Activated CD8-positive, alpha-beta T cell treated with anti-CD3 and anti-CD28 coated beads for 36 hours (primary cell): ENCODE measurements at places on chromosomes 1 and 21. TPM values are rescaled to one million over a fixed set of nuclear protein-coding genes. Genes with fewer than 3 reads are reported as not detected.
A peak's percentile ranks its signal among the peaks of the same experiment; 100 is the strongest.

KIRREL1 gene
- 0.16 TPM for total RNA-seq

SERINC2 gene
- total RNA-seq: 0.16 TPM

EDARADD gene
- 3.0 TPM for total RNA-seq

RGS7 gene
- not detected for total RNA-seq

NR1I3 gene
- total RNA-seq: not detected

C1orf116 gene
- 0.07 TPM for total RNA-seq

SV2A gene
- total RNA-seq: 9.1 TPM

CD1E gene
- total RNA-seq: not detected

NECTIN4 gene
- total RNA-seq: not detected

- no peaks in the 10 kb centered on the region for H3K36me3 ChIP-seq
- no peak overlapping the region for H3K4me3 ChIP-seq
- DNase-seq: no peak
- no peak overlapping the region for H3K27ac ChIP-seq
These were observed 409.2 kb downstream of the USH2A start for GRCh38 chr1:216014086-216014485.

DNA sequence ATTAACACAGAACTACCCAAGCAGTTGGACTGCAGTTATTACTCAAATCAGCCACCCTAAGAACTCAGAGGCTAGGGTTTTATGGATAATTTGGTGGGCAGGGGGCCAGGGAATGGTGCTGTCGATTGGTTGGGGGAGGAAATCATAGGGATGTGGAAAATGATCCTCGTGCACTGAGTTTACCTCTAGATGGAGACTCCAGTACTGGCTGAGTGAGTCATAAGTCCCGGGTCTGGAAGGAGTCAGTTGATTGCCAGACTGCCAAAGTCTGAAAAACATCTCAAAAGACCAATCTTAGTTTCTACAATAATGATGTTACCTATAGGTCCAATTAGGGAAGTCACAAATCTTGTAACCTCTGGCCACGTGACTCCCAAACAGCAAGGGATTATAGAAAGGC lies 257.5 kb upstream of the PRMT6 start:
- no peak for DNase-seq
- no peaks in the 10 kb centered on the region for H3K27me3 ChIP-seq
- H3K4me1 ChIP-seq: no peaks in the 10 kb centered on the region
- H3K27ac ChIP-seq: no peak overlapping the region
- no peaks in the 10 kb centered on the region for H3K36me3 ChIP-seq

DNA sequence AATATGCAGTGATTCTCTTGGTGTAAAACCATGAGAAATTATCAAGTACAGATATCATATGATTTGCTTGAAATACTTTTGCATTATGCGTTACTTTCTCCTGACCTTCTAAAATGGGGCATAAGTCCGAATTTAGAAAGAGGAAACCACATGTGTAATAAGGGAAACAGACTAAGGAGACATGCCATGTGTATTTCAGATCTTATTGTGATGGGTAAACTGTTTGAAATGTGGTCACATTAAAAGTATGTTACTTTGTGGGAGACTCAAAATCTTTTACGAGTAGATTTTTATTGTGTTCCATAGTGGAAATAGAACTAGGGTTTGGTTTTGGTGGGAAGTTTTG lies 173.0 kb downstream of the NFIA start:
- no peaks in the 10 kb centered on the region for H3K36me3 ChIP-seq
- no peak overlapping the region for H3K4me3 ChIP-seq
- no peak overlapping the region for H3K27ac ChIP-seq
- no peaks in the 10 kb centered on the region for H3K27me3 ChIP-seq
- DNase-seq: no peak
- H3K4me1 ChIP-seq: peaks cover 21% of the 10 kb centered on the region

- peak overlapping the region; percentile 76 for H3K27ac ChIP-seq
- H3K4me3 ChIP-seq: peak overlapping the region; percentile 42
- H3K27me3 ChIP-seq: no peaks in the 10 kb centered on the region
- peak; percentile 87 for DNase-seq
- peaks cover 13% of the 10 kb centered on the region for H3K36me3 ChIP-seq
- peaks cover 73% of the 10 kb centered on the region for H3K4me1 ChIP-seq
These were observed 132.9 kb downstream of the SYF2 start for GRCh38 chr1:25099343-25099951.

DNA sequence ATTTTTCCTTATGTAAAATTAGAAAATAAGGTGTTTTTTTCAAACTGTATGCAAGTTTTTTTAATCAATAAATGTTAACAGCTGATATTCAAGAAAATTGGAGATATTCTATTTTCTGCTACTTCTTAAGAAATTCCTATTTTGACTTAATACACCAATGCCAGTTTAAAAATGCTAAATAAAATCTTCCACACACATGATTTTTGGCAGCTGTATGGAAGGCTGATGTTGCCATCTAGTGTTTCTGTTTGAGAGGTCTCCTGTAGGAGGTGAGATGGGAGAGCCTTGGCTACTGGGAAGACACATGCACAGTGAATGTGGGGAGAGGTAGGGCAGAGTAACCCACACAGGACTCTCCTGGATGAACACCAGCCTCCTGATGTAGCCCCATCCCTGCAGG lies 29.2 kb upstream of the OR2B11 start:
- no peak overlapping the region for H3K27ac ChIP-seq
- peak; percentile 37 for DNase-seq
- no peaks in the 10 kb centered on the region for H3K36me3 ChIP-seq
- H3K4me1 ChIP-seq: no peaks in the 10 kb centered on the region
- peaks cover 10% of the 10 kb centered on the region for H3K27me3 ChIP-seq

DNA sequence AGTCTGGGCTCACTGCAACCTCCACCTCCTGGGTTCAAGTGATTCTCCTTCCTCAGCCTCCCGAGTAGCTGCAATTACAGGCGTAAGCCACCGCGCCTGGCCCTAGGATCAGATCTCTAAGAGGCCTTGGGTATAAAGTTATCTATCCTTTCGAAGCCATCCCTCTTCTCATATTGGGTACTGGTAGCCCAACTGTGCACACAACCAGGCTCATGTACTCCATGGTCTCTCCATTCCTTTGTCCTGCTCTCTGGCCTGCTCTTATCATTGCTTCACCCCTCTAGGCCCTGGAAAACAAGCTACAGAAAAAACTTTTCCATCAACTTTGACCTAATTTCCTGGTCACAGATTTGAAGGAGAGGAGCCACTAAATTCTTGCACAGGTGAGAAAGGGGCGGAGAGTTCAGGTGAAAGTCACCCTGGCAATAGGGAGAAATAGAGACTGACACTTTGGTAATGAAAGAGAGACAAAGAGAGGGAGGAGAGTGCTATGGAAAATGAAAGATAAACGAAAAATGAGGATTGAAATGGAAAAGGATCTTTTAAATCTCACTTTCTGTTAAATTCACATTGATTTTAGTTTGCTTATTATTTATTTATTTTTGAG lies 6.0 kb downstream of the TXNIP start:
- H3K4me1 ChIP-seq: peaks cover 62% of the 10 kb centered on the region
- no peak overlapping the region for H3K4me3 ChIP-seq
- H3K27ac ChIP-seq: no peak overlapping the region
- H3K27me3 ChIP-seq: no peaks in the 10 kb centered on the region

DNA sequence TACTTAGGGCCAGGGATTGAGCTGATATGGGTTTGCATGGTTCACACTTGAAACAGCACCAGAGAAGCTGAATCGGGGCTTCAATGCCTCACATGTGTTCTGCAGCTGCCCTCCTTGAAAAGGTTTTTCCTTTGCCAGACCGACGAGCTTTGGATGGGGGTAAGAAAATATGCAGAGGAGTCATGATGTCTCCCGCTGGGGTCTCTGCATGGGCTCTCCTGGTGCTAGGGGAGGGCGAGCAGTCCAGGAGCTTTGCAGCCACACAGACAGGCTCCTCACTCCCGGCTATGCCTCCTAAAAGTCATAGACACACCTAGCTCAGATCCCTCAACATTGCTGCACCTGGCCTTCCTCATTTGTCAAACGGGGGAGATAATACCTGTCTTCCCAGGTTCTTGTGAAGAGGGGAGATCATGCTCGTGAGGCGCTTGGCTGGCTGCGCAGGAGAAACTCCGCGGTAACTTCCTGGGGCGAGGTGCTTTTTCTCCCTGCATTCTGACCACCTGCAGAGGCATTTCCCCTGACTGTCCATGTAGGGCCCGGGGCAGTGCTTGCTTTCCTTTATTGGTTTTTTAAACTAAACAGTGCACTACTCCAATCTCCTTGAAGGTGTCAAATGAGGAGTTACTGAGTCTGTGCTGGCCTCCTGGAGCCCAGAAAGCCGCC lies 112.4 kb downstream of the PLXNA2 start:
- no peak for DNase-seq
- H3K27me3 ChIP-seq: peaks cover 16% of the 10 kb centered on the region
- H3K4me3 ChIP-seq: no peak overlapping the region
- peaks cover 4% of the 10 kb centered on the region for H3K4me1 ChIP-seq
- no peak overlapping the region for H3K27ac ChIP-seq

DNA sequence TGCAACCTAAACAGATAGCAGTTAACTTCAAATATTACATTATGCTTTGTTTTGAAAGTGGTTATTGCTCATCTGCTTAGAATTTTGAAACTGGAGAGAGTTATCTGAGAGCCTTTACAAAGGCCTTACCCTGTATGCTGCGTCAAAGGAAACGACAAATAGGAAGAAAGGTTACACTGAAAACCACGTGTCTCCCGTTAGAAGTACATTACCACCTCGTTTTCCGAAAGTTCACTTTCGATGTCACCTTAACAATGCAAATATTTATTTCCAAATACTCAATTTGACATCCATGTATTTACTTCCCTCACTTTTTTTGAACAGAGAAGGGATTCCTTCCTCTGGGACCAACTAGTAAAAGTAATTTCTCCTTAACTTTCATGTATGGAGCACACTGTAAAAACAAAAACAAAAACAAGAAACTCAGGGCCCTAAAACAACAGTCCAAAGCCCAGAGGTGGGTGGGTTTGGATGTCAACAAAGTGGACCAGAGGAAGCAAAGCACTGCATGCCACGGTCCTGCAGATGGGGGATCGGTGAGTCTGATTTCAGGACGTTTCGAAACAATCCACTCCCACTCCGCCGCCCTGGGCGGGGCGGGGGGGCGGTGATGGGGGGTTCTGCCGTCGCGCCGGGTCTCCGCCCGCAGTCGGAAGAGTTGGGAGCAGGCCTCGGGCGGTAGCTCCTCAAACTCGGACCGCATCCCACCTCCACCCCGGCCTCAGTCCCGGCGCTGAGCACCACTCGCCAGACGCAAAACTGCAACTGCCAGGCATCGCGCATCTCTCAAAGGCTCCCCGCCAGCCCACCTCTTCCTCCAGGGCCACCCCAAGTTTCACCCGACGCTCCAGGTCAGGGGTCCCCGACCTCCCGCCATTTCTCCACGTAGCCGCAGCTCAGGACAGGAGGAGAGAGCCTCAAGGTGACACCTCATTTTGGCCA lies 841 bp downstream of the ADSS2 start:
- DNase-seq: peak; percentile 65
- peak overlapping the region; percentile 89 for H3K4me3 ChIP-seq
- H3K27me3 ChIP-seq: no peaks in the 10 kb centered on the region
- H3K4me1 ChIP-seq: peaks cover 48% of the 10 kb centered on the region
- peaks cover 32% of the 10 kb centered on the region for H3K36me3 ChIP-seq

- no peak overlapping the region for H3K4me3 ChIP-seq
- peaks cover 25% of the 10 kb centered on the region for H3K4me1 ChIP-seq
- no peaks in the 10 kb centered on the region for H3K27me3 ChIP-seq
- H3K27ac ChIP-seq: no peak overlapping the region
- no peaks in the 10 kb centered on the region for H3K36me3 ChIP-seq
- peak; percentile 46 for DNase-seq
These were observed 11.1 kb upstream of the MEF2D start for GRCh38 chr1:156511644-156512043.

DNA sequence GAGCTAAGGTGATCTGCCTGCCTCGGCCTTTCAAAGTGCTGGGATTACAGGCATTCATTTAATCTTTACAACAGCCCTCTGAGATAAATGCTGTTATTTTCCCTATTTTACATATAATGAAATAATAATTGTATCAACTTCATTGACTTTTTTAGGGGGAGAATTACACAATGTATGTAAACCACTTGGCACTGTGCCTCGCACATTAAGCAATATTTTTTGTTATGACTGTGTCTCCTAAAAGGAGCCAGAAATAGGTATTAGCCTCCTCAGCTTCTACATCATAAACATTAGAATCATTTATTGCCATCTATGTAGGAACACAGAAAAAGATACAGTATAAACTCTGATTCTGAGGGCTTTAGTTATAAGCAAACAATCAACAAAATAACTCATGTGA lies 1.1 kb upstream of the DNAJC28 start:
- peak overlapping the region; percentile 21 for H3K4me3 ChIP-seq
- no peak for DNase-seq
- H3K36me3 ChIP-seq: no peaks in the 10 kb centered on the region
- no peaks in the 10 kb centered on the region for H3K27me3 ChIP-seq
- peaks cover 10% of the 10 kb centered on the region for H3K4me1 ChIP-seq

GRCh38 chr1:171935664-171936063 lies 94.4 kb downstream of the DNM3 start:
- no peak overlapping the region for H3K27ac ChIP-seq
- no peak overlapping the region for H3K4me3 ChIP-seq
- H3K36me3 ChIP-seq: no peaks in the 10 kb centered on the region
- no peaks in the 10 kb centered on the region for H3K4me1 ChIP-seq
- no peak for DNase-seq

- H3K4me3 ChIP-seq: peak overlapping the region; percentile 41
- H3K36me3 ChIP-seq: peaks cover 15% of the 10 kb centered on the region
- peak; percentile 91 for DNase-seq
- no peaks in the 10 kb centered on the region for H3K27me3 ChIP-seq
- H3K4me1 ChIP-seq: peaks cover 38% of the 10 kb centered on the region
- H3K27ac ChIP-seq: peak overlapping the region; percentile 90
These were observed 30.0 kb downstream of the SLC27A3 start for GRCh38 chr1:153805042-153805745.

DNA sequence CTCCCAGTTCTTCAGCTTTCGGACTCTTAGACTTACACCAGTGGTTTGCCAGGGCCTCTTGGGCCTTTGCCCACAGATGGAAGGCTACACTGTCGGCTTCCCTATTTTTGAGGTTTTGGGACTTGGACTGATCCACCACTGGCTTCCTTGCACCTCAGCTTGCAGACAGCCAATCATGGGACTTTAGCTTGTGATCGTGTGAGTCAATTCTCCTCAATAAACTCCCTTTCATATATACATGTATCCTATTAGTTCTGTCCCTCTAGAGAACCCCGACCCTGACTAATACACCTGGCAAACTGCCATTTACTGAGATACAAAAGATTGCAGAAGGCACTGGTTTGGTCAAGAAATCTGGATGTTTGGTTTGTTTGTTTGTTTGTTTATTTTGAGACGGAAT lies 6.4 kb upstream of the RAB4A start:
- DNase-seq: no peak
- no peak overlapping the region for H3K27ac ChIP-seq
- no peaks in the 10 kb centered on the region for H3K36me3 ChIP-seq
- no peaks in the 10 kb centered on the region for H3K27me3 ChIP-seq

GRCh38 chr1:72282271-72283021 lies at the start of gene NEGR1:
Gene NEGR1 (minus strand): TSS chr1:72282539.
- peaks cover 25% of the 10 kb centered on the region for H3K27me3 ChIP-seq
- H3K27ac ChIP-seq: no peak within 1 kb of the TSS
- H3K36me3 ChIP-seq: no peaks in the 10 kb centered on the region
- peak; percentile 76 for DNase-seq
- H3K4me3 ChIP-seq: no peak within 1 kb of the TSS

GRCh38 chr1:212960932-212961331 lies 10.6 kb downstream of the VASH2 start:
- H3K27ac ChIP-seq: no peak overlapping the region
- H3K4me1 ChIP-seq: no peaks in the 10 kb centered on the region
- H3K27me3 ChIP-seq: peaks cover 12% of the 10 kb centered on the region
- H3K4me3 ChIP-seq: no peak overlapping the region
- no peaks in the 10 kb centered on the region for H3K36me3 ChIP-seq
